Stimulated activated CD4-positive, alpha-beta T cell treated with anti-CD3 and anti-CD28 coated beads, TNF-alpha, amount 100 ng/mL, for 1 hour (primary cell): ENCODE measurements at places on chromosomes 12 and 14.

GRCh38 chr14:24996930-24997725 lies 52.8 kb downstream of the STXBP6 start:
- no peak for DNase-seq

DNA sequence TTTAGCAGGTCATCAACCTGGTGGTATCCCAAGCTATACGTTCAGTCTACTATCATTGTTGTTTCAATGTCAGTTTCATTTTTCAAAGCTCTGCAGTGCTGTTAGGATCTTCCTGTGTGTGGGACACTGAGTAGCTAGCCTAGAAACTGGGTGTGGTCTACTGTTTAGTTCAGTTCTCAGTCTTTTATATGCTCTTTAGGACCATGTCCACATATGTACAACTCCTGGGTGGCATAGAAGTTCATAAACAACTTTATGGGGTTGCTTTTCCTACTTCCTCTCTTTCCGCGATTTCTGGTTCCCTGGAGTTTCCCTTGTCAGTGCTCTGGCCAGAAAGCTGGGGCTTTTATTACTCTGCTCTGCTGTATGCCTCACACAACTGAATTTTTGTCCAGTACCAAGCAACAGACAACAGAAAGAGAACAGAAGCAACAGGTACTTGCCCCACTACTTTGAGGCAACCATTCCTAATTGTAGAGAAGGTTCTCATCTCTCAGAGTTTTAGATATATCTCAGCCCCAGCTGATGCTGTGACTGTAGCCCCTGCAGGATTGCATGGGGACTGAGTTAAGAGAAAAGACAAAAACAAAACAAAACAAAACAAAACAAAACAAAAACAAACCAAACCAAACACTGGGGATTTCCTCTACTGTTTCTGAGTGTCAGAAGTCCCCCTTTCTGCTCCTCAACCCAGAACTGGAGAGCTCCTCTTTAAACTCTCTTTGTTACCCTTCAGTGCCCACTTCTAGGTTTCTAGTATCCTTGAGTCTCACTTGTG lies 30.3 kb downstream of the MIS18BP1 start:
- DNase-seq: no peak

- no peak for DNase-seq
Measured at GRCh38 chr12:1078002-1078401, 87.0 kb downstream of the ERC1 start.

GRCh38 chr14:36900846-36901245 lies 239.2 kb downstream of the PAX9 start:
- DNase-seq: no peak

- no peak for DNase-seq
Measured at GRCh38 chr12:79415746-79416435, 274.9 kb downstream of the PAWR start.

GRCh38 chr14:90572441-90573150 lies 175.8 kb downstream of the CALM1 start:
- DNase-seq: no peak

- DNase-seq: no peak
Measured at GRCh38 chr12:31016057-31016456, 57.6 kb upstream of the DDX11 start.

DNA sequence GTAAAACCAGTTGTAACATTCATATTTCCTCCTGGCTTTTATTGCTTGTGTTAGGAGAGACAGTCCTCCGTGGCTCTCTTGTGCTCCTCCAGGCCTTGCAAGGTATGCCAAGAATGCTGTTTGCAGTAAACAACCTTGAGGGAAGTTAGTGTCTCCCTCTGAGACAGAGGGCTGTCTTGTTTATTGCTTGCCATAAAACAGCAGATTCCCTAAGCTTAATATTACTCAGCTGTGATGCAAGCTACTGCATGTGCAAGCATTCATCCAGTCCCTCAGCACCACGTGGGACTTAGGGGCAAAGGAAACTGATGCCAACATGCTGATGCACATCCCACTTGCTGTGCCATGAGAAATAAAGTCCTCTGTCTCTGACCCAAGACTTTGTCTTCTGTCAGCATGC lies 6.6 kb downstream of the POMT2 start:
- no peak for DNase-seq

DNA sequence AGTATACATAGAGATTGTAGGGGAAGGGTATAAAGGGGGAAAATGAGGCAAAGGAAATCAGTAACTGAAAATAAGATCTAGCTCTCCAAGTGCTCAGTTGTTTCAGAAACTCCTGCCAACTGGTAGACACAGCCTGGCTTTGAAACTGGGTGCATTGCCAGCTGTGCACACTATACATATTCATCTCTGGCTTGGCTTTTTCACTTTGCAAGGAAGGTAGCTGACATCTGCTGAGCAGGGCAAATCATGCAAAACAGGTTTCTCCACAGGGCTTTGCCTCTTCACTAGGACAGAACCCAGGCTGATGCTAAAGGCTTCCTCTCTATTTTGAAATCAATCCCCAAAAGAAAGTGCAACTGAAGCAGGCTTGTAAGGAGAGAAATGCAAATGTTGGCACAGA lies 101.5 kb downstream of the HELB start:
- DNase-seq: no peak

DNA sequence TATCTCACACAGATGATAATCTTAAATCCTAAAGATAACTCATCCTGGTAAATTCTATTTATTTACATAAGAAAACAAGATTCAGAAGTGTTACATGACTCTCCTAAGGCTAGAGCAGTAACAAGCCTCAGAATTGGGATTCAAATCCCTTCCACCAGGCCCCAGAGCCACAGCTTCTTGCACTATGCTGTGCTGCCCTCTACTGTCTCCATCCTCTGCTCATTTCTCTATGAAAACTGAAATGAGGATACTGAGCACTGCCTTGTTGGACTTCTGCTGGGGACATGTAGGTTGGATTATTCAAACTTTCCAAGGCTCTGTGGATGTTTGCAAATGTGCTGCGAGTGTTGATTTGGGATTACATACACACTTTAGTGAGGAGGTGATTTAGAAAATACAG lies 23.5 kb upstream of the C12orf50 start:
- DNase-seq: no peak

DNA sequence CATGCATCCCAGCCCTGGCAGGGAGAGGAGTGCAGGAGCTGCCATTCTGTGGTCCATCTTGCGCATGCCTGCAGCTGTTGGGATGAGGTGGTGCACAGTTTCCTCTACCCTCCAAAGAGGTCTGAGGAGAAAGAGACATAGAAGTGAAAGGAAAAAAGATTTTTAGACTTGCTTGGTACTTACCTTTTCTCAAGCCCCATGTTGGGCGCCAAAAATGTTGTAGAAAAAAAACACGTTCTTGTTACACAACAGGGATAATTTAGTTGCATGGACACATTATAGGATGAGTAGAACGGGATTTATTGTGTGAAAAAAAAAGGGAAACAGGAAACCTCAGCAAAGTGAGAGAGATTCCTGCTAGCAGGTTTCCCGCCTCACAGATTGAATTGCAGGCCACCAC lies 244.4 kb upstream of the GARIN2 start:
- no peak for DNase-seq

- DNase-seq: no peak
Measured at GRCh38 chr14:54126947-54127346, 170.3 kb upstream of the BMP4 start.

DNA sequence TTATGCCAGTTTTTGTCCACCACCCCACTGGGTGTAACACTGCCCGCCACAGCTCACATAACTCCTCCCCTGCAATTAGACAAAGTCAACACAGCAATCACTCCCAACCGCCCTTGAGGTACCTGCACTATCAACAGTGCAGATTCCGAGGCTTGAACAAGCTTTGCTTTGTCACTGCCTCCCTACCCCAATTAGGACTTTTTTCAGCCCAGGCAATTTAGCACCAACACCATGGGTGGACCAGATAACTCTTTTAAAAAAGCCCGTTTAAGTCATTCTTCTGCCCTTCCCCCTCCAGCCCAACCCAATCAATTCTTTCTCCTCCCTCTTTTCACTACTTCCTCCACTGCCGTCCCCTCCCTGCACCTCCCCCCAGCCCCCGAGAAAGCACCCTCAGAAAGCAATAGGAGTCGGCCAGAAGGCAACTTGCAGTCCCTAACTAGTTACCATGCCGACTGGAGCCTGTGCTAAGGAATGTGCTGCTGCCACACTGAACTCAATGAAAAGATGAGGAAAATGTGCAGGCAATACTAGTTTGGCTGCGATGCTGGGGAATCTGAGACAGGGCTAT lies 45.7 kb upstream of the OTX2 start:
- DNase-seq: no peak

- no peak for DNase-seq
Measured at GRCh38 chr14:56490379-56490778, 89.2 kb upstream of the TMEM260 start.

DNA sequence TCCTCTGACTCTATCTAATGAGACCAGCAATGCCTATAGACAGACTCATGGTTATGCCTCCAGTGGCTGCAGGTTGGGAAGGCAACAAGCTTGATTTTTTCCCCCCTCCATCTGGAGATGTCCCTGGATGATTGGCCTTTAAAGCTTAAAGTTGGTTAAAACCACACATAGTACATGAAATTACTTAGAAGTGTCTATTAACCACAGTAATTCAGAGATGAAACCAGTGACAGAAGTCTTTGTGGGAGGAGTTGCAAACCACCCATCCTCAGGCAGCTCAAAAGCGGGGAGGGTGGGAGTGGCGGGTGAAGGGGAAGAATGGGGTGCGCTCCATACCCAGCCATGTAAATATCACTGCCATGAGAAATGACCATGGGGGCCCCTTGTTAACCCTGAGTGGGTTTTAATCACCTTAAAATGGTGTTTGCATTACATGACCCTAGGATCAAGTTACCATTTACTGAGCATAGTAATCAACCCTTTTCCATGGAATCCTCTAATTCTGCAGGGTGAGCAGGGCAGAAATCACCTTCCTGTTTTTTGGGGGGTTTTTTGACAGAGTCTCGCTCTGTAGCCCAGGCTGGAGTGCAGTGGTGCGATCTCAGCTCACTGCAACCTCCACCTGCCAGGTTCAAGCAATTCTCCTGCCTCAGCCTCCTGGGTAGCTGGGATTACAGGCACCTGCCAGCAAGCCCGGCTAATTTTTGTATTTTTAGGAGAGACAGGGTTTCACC lies 133.5 kb downstream of the FOXN3 start:
- no peak for DNase-seq

GRCh38 chr14:28936601-28937000 lies 170.0 kb downstream of the FOXG1 start:
- no peak for DNase-seq

DNA sequence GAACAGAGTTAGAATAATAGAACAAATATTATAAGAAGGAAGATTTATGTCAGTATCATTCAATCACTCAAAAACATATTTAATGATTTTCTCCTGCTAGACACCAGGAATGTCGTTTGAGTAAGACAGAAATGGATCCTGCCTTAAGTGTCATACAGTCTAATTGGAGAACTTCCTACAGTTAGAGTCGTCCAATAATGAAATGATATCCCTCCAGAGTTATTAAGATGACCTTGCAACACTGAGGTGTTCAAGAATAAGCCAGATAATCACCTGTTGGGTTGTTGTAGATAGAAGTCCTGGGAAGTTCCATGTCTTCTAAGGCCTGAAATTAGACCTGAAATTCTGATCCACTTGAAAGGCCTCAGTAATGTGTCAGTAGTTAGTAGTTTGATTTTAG lies 132.3 kb downstream of the SLC38A4 start:
- no peak for DNase-seq
